NCI-H774 (cell line): ENCODE measurements at places on chromosomes 5 and 9.

GRCh38 chr5:58458743-58459145 is 1.1 kb downstream of the PLK2 start:
- DNase-seq = no peak

DNA sequence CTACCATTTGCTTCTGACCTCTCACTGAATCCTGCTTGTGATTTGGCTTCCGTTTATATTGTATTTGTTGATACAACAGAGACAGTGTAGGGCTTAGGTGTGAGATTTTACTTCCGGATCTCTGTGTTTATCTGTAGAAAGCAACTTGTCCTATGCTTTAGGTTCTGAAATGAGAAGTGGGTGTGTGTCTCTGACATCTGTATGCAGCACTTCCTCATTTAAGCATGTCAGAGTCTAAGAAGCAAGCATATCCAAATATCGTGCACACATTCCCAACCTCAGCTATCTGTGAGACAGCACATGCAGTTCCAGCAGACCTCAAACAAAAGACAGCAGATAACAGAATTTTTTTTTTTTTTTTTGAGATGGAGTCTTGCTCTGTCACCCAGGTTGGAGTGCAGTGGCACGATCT is 16.3 kb downstream of the KLF9 start:
- DNase-seq = no peak

- DNase-seq = no peak
Observed at GRCh38 chr9:114824110-114824509, 18.3 kb upstream of the TNFSF15 start.

GRCh38 chr5:171484460-171484899 is 65.0 kb downstream of the FGF18 start:
- DNase-seq = no peak

GRCh38 chr5:83244516-83244915 is 167.2 kb downstream of the XRCC4 start:
- no peak for DNase-seq

DNA sequence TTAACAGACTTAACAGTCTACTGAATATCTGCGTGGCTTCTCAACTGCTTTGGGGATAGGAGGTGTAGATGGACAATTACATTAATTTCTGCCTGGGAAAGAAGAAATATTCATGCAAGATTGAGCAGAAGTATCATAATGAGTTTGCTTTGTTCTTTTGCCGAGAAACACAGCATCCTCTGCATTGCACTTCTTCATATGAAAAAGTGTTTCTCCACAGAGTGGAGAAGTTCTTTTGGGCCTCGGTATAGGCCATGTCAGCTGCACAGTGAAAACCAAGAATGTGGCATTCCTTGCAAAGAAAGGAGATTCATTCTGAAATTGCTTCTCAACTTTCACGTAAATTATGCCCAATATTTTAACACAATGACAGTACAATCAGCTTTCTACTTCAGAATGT is 17.6 kb upstream of the SNX2 start:
- DNase-seq = no peak

DNA sequence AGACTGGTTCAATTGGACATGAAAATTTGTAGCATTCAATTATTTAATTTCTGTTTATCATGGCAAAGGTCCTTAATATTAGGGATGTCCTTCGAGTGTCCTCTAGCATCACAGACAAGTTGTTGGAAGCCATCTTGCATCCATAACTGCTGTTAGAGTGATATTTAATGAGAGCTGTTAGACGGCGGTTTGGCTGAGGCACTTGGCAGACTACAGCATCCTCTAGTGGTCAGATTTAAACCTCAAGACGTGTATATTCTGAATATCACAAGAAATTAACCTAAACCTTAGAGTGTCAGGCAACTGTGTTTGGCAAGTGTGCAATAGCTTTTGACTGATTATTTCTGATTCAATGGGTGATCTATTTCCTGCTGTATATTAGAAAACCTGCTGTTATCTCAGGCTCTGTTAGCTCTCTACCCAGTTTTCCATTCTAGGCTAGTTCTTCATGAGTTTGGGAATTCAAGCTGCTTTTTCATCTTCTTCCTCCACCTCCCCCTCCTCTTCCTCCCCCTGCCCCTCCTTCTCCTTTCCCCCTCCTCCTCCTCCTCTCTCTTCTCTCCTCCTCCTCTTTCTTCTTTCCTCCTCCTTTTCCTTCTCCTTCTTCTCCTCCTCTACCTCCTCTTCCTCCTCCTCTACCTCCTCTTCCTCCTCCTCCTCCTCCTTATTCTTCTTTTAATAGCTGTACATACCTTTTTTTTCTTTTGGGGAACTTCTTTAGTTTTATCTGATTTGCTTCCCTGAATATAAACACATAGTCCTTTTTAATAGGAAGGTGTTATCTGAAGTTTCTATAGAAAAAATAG is 8.6 kb downstream of the SPINK1 start:
- peak; percentile 73 for DNase-seq

GRCh38 chr5:168989731-168990505 is 311.0 kb downstream of the SLIT3 start:
- no peak for DNase-seq
